Renal pelvis (tissue), 12 donors: ENCODE measurements at places on chromosomes 5 and 9. TPM values are rescaled to one million over a fixed set of nuclear protein-coding genes. Genes with fewer than 3 reads are reported as not detected.

DNA sequence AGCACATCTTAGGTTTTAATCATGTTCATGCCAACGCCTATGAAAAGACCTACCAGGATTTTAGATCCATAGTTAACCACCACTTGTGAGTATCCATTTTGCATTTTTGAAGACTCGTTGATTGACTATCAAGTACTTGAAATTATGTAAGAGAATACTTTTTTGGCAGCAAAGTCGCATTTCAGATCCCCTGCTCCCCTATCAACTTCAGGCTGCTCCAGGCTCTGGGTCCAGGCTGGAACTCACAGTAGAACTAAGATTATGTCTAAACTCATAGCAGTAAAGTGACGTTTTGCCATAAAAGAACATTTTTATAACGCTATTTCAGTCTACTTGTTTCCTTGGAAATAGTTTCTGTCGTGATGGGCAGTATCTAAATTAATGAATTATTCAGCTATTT is 267.7 kb downstream of the FANCC start:
- no peak for DNase-seq

Gene CATSPER3
- 1.8 TPM for polyA plus RNA-seq

Gene ACOT12
- 0.99 TPM for polyA plus RNA-seq

Gene ALDH1B1
- 40.3 TPM for polyA plus RNA-seq

Gene CENPH
- 16.7 TPM for polyA plus RNA-seq
